ENCODE measurements at places on chromosomes 1 and 21.

- no peak for DNase-seq
Observed at GRCh38 chr1:203017061-203017460, 9.2 kb upstream of the PPFIA4 start.

DNA sequence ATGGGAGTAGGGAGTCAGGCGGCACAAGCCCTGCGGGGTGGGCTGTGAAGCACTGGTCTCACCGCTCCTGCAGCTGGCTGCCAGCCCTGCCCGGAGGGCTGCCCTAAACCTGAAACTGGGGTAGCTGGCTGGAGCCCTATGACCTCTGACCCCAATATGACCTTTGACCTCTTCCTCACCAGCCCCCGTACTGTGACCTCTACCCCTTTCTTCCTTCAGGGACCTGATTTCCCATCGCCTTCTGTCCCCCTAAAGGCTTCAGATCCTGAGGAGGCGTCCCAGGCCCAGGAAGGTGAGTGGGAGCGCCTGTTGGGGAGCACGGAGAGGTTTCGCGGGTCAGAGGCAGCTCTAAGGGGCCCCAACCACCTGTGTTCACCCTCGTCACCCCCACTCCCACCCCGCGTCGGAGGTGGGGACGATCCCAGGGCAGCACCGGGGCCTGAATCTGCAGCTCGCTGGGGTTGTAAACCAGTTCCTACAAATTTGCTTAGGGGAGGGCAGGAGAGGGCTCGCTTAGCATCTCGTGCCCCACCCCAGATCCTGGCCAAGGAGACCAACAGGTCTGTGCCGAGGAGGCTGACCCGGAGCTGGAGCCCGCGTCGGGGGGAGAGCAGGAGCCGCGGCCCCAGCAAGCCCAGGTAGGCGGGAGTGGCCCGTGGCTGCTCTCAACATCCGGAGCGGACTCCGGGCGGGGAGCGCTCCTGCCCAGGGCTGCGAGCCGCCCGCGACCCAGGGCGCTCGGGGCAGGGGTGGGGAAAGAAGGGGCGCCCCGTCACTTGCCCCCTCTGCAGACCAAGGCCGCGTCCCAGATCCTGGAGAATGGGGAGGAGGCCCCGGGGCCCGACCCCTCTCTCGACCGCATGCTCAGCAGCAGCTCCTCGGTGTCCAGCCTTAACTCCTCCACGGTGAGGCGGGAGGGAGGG, 7.3 kb downstream of the SYTL1 start:
- no peak for DNase-seq

GRCh38 chr1:29708796-29709703, 472.7 kb downstream of the PTPRU start:
- no peak for DNase-seq

DNA sequence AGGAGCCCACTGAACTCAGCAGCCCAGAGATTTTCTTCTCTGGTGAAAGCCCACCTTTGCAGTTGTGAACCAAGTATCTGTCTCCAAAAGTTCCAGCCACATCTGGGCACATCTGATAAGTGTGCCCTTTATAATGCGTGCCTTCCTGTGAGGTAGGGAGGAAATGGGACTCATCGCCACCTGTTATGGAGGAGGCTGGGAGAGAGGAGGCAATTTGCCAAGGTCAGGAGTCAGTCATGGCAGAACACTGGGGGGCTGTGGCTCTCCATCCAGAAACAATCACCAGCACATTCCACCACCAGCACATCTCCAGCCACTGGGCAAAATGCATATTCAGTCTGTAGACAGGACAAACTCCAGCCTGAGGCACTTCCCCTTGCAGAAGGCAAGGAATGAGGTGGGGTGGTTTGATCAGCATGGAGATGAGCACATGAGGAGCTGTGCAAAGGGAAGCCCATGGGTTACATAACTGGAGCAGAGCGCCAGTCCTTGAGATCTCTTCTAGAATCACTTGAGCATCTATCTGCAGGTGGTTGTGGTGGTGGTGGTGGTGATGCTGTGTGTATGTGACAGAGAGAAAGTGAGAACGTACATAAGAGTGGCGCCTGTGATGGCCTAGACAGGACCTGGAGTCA, 15.0 kb upstream of the LEMD1 start:
- DNase-seq: no peak

- no peak for DNase-seq
Observed at GRCh38 chr1:15876357-15877055, 29.0 kb downstream of the SPEN start.

- no peak for DNase-seq
Observed at GRCh38 chr1:226541631-226542622, 6.6 kb upstream of the STUM start.

DNA sequence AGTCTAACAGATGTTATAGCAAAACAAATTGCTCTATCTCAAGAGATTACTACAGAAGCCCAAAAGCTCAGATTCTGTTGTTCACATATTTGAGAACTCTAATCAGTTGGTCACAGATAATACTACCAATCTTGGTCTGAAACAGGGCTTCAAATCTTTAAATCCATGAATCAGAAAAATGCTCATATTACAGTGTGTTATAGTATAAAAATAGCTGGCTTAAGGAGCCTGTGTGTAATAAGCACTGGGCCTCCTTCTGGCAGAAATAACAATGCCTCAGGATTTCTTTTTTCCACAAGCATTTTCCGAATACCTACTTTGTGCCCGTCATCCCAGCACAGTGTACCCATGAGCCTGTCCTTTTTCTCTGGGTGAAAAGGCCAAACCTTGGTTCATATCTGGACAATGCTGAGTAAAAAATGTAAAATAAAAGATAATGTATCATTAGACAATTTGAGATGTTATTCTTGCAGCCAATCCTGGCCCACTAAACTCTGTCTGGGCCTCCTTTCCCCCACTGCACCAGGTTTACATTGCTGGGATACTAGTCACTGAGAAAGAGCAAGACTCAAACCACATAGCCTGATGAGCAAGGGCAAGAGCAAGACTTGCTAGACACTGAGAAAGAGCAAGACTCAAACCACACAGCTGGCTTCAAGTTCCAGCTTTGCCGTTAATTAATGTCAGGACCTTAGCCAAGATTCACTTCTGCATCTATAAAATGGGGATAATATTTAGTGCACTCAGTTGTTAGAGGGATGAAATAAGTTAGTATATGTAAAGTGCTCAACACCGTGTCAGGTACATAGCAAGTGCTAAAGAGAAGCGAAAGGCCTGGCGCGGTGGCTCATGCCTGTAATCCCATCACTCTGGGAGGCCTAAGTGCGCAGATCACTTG, 17.0 kb upstream of the ADAR start:
- no peak for DNase-seq

GRCh38 chr21:44510109-44510507, 29.9 kb downstream of the KRTAP10-1 start:
- DNase-seq: no peak

DNA sequence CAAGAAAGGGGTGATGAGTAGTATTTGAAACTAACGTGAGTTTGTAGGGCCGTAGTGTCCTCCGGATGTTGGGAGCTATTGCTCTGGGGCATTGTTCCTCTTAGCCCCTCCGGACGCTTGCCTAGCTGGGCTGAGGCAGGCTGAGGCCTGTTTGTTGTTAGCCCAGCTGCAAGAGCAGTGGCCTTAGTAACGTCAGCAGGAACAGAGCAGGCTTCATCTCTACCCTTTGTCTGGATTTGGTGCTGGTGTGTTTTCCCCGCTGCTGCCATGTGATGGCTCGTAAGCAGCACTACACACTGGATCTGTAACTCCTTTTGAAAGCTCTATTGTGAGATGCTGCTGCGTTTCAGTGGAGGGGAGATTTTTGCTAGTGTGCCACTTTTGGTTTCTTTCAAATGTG, 57.6 kb downstream of the DNM3 start:
- no peak for DNase-seq

DNA sequence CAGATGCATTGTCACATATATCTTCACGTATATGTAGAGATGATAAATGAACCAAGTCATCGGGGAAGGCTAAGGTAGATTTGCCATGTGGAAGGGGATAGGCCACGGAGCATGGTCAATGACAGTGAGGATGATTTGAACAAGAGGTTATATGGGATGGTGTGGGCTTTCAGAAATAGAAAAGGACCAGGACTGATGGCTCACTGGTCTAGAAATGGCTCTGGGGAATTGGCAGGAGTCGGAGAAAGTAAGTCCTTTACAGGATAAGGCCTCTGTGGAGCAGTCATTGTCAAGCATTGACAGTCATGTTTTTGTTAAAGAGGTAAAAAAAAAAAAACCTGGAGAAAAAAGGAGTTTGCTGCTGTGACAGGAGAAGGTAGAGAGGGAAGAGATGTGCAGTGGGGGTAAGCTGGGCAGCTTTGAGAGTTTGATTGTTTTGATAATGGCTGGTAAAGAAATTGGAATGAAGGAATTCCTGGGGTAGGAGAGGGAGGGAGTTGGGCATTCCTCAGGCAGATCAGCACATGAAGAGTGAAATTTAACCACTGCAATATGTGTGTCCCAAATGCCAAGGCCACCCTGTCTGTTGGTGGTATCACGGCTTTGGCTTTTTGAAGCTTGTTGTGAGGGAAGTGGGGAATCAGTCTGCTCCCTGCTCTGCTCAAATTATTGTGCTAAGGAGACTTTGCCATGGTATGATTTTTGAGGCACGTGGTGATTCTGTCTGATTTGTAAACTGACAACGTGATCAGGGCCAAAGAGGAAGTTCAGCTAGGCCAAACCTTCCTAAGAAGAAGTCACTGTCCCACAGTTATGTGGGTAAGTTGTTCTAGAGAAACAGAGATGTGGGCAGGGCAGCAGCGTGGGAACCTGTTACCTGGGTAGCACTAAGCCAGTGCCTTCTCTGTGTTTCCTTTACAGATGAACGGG, 26.0 kb downstream of the MACF1 start:
- DNase-seq: peak; percentile 32

DNA sequence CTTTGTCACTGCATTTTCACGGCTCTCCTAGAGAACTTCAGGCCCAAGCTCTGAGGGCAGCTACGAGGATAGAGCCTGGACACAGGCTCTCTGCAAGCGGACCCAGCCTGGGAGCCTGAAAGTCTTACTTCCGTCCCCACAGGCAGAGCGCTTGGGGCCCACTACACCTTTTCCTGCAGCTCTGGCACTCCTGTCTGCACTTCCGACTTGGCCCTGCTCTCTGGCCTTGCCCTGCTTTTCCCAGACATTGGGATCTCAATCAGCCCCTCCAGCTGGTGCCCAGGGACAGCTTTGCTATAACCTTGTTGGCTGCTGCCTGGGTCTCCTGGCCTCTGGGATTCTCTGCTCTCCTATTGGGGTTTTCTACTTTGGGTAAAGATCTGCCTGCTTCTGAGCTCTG, 27.6 kb downstream of the WNT4 start:
- DNase-seq: no peak

- no peak for DNase-seq
Observed at GRCh38 chr1:2127187-2128145, 67.1 kb downstream of the FAAP20 start.

DNA sequence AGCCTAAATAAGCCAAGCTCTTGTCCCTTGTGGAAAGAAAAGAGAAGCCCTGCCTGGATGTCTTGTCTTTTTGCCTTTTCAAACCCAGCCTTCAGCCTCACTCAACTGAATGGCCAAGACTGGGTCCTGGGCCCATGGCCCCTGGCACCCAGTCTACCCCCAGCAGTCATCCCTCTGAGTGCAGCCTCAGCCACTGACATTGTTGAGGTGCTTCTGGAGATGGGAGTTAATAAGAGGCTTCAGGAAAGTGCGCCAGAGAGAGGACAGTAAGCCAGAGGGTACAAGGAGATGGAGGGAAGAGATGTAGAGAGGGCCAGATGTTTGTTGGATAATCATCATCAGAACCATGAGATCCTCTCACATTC, 6.8 kb downstream of the FNDC5 start:
- DNase-seq: no peak

- no peak for DNase-seq
Observed at GRCh38 chr1:47662068-47662467, 224.2 kb downstream of the FOXD2 start.

GRCh38 chr1:212609701-212610574, 1.4 kb downstream of the ATF3 start:
- DNase-seq: no peak

Measured in stimulated activated CD4-positive, alpha-beta T cell treated with anti-CD3 and anti-CD28 coated beads, Interleukin-2, amount 100 ng/mL, for 24 hours (primary cell).